Lower leg skin (tissue), 4 donors: ENCODE measurements at places on chromosomes 7 and 10. TPM values are rescaled to one million over a fixed set of nuclear protein-coding genes. Genes with fewer than 3 reads are reported as not detected.

The MYH16 gene
- total RNA-seq: not detected

The KCNIP2 gene
- 1.7 TPM for total RNA-seq

The COX15 gene
- total RNA-seq: 29.0 TPM

The CUBN gene
- 0.54 TPM for total RNA-seq

The LIPK gene
- 34.4 TPM for total RNA-seq

The NRCAM gene
- 5.4 TPM for total RNA-seq

The HTR5A gene
- not detected for total RNA-seq

The KNDC1 gene
- total RNA-seq: 0.21 TPM

The SPDYE11 gene
- not detected for total RNA-seq

The LANCL2 gene
- total RNA-seq: 7.7 TPM

The SH2D4B gene
- not detected for total RNA-seq

The NKX2-3 gene
- total RNA-seq: not detected

The SPDYE5 gene
- total RNA-seq: not detected

The FAM171A1 gene
- total RNA-seq: 2.9 TPM

The ICA1 gene
- 18.3 TPM for total RNA-seq

The PNLIPRP3 gene
- total RNA-seq: 27.2 TPM

The MGAM2 gene
- total RNA-seq: not detected

The SSC4D gene
- 0.74 TPM for total RNA-seq

The BAIAP2L1 gene
- total RNA-seq: 19.7 TPM

The PNLIP gene
- total RNA-seq: 0.32 TPM

The SPDYE2 gene
- not detected for total RNA-seq

The NEUROG3 gene
- total RNA-seq: not detected

The AGAP6 gene
- total RNA-seq: 8.6 TPM

The KIAA1549 gene
- total RNA-seq: 0.42 TPM

The CALCR gene
- total RNA-seq: not detected

The CYP2C19 gene
- 0.75 TPM for total RNA-seq

The GNG11 gene
- total RNA-seq: 5.8 TPM

The FAM241B gene
- total RNA-seq: 1.6 TPM

The HYAL4 gene
- total RNA-seq: not detected

The C7orf57 gene
- total RNA-seq: not detected

The ORC5 gene
- total RNA-seq: 13.8 TPM

The GNGT1 gene
- total RNA-seq: not detected
